Brain microvascular endothelial cell (primary cell): ENCODE measurements at places on chromosomes 16 and 17.

- DNase-seq = no peak
Measured at GRCh38 chr17:35297666-35298065, 54.8 kb downstream of the SLFN5 start.

- DNase-seq = no peak
Measured at GRCh38 chr17:43900858-43901754, 6.2 kb downstream of the MPP2 start.

- DNase-seq = no peak
Measured at GRCh38 chr17:67427424-67427823, 50.3 kb downstream of the PITPNC1 start.

GRCh38 chr17:61532826-61533225, 58.2 kb downstream of the NACA2 start:
- DNase-seq = no peak

GRCh38 chr16:68113765-68114240, 28.6 kb downstream of the NFATC3 start:
- DNase-seq = no peak

DNA sequence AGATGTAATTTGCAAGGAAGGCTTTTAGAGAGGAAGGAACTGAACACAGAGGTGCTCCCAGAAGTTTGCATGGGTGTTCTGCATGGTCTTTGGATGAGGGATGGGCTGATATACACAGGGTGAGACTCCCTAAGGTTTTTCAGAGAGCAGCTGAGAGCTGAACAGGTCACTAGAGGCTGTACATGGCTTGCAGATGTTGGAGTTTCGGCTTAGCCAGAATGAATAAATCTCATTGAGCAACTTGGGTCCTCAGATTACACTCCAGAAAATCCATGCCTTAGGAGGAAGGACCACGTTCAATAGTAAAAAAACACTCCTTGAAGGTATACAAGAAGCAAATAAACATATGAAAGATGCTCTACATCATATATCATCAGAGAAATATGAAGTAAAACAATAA, 7.5 kb upstream of the ITGB3 start:
- no peak for DNase-seq

GRCh38 chr17:61249649-61250299, 149.9 kb upstream of the TBX2 start:
- no peak for DNase-seq

- DNase-seq = no peak
Measured at GRCh38 chr17:49565948-49566491, 9.7 kb upstream of the NXPH3 start.

GRCh38 chr17:42937712-42938596, 26.3 kb downstream of the AARSD1 start:
- DNase-seq = peak; percentile 56

GRCh38 chr17:4522661-4523060, 24.0 kb downstream of the SPNS2 start:
- no peak for DNase-seq

DNA sequence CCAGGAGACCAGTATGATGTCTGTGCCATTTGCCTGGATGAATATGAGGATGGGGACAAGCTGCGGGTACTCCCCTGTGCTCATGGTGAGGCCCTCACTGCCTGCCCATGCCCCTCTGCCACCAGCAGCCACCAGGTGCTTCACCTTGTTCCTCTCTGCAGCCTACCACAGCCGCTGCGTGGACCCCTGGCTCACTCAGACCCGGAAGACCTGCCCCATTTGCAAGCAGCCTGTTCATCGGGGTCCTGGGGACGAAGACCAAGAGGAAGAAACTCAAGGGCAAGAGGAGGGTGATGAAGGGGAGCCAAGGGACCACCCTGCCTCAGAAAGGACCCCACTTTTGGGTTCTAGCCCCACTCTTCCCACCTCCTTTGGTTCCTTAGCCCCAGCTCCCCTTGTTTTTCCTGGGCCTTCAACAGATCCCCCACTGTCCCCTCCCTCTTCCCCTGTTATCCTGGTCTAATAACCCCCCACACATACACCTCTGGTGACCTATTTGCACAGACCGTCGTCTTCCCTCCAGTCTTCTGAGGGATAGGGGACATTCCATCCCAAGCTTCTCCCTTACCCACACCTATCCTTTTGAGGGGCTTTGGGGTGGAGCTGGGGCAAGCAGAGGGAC, 3.7 kb downstream of the PFN1 start:
- DNase-seq = no peak

DNA sequence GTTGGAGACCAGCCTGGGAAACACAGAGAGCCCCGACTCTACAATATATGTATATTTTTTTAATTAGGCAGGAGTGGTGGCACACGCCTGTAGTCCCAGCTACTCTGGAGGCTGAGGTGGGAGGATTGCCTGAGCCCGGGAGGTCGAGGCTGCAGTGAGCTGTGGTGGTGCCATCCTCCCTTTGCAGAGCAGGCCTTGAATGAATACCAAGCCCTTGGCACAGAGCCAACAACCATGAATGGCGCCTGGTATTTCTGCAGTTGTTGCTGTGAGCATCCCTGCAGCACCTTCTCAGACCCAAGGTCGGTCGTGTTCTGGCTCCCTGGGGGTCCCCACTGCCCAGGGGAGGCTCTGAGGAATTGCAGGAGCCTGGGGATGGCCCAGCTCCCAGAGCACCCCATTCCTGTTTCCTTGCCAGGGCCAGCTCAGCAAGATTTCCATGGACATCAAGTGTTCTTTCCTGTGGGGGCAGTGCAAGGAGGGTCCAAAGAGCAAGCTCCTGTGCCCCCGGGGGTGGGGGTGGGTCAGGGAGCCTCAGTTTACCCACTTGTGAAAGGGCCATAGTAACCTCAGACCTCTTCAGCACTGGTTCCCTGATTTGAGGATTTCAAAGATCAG, 25.6 kb upstream of the RMI2 start:
- DNase-seq = no peak

DNA sequence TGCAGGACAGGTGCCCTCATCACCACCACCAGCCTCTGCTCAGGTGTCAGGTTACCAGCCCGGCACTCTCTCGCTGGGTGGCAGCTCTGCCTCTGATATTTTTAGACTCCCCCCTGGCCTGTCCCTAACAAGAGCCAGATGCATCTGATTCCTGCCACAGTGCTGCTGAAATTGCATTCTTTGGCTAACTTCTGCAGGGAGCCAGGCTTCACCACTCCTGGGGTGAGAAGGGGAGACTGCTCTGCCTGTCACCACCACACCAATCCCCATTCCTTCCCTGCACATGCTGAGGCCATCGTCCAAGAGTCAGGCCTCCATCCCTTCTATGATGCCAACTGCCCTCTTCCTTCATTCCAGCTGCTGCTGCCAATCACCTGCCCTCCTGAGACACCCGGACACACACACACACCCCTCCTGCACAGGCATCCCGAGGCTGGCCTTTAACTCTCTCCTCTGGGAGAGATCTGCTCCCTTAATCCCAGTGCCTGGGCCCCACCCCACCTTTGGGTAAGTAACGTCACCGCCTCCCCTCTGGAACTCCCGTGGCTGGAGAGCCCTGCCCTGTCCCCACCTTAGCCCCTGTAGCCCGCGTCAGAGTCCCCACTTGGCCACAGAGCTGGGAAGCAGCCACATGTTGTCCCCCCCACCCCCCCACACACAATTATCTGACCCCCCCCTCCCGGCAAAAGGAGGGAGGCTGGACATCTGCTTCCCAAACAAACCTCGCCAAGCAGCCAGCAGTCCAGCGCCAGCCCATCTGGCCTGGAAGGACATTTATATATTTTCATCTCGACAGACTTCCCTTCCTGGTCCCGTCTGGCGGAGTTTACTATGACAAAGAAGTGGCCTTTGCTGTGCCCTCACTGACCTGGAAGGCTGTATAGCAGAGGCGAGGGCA, 2.8 kb downstream of the EMP2 start:
- no peak for DNase-seq

DNA sequence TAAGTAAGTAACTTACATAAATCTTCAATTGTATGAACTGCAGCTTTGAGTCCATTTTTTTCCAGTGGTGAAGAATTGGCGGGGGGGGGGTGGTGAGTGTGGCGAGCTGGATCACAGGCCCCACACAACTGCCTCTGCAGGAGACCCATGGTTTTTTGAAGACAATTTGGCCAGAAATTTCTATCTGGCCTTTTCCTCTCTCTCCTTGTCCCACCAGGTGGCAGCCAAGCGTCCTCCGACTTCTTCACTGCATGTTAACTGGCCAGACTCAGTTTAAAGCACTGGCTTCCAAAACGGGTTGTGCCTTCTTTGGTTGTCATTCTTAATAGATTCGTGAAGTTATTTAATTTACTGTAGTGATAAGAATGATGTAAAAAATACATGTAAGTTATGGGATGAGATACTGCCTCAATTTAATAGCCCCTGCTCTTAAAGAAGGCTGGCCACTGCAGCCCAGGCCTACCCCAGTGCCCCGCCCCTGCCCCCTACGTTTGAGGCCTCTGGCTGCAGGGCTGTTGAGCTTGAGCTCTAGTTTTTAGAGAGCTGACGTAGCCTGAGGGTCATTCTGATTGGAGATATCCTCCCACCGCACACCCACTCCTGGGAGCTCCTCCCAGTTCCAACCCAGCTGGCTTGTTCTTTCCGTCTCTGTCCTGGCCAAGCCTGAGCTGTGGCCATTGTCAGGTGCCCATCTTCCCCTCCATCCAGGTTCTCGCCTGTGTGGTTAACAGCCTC, 36.4 kb downstream of the AKAP1 start:
- DNase-seq = peak; percentile 48

DNA sequence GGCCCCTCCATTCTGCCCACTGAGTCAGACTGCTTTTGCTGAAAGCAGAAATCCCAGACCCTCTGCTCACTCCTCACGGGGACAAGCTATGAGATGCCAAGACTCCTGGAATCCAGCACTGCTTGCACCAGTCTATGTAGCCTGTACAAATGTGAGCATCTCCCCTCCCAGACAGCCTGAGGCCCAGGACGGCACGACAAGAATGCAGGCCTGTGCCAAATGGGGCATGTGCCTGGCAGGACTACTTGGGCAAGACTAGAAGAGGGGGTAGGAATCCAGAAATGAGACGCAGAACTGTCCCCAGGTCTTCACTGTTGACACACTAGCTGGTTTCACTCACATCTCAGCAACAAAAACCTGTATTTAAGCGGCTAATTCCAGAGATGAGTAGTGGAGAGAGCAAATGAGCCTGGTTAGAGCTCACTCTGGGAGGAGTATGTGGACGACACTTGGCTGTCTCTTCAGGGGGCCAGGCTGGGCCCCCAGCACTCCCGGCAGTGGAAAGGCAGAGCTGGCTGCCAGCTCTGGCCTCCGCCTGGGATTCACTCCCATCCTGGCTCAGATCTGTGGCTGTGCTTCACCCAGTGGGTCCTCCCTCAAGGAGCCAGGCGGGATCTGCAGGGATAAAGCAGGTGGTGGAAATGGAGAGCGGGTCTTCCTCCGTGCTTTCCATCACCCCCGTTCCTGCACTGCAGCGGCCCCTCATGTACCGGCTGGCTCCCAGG, 2.9 kb upstream of the MYO1C start:
- no peak for DNase-seq
